ENCODE measurements at places on chromosomes 12 and 14.
A peak's percentile ranks its signal among the peaks of the same experiment; 100 is the strongest.

- DNase-seq: peak; percentile 53
These were observed 82.5 kb upstream of the EVL start for GRCh38 chr14:99982537-99983250.

GRCh38 chr14:55752580-55753390 lies 172.8 kb downstream of the KTN1 start:
- no peak for DNase-seq

GRCh38 chr14:68702135-68702534 lies 90.7 kb downstream of the ZFP36L1 start:
- no peak for DNase-seq

GRCh38 chr12:122052285-122052684 lies 26.3 kb upstream of the MLXIP start:
- DNase-seq: no peak

DNA sequence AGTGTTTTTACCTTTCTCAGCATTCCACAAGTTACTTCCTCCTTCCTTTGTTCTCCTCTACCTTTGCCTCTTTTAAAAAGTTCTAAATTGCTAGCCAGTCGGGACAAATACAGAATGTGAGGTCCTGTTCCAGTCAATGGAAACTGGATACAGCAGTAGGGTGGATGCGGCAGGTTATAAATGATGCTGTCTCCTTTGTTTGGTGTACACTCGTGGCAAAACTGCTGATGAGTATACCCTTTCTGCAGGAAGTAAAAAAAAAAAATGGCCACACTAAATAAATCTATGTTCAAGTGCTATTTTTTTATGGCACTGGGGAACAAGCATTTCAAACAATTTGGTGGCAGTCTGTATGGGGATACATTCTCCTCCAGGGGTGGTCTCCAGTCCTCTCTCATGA lies 27.5 kb downstream of the KLRK1 start:
- no peak for DNase-seq

DNA sequence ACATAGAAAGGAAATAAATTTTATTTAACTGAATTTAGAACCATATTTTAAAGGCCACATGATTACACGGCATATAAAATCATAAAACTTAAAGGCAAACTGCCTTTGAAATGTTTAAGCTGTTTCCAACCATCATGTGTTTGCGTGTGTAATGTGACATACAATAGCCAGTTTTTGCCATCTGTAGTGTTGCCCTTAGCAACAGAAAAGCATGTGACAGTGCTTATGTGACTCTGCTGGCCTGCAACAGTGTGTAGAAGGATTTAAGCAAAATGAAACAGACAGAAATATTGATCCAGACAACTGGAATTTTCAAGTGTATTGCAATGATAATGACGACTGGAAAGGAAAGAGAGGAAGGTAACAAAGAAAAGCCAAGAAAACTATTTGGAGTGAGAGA lies 49.5 kb downstream of the TSPAN19 start:
- DNase-seq: no peak

DNA sequence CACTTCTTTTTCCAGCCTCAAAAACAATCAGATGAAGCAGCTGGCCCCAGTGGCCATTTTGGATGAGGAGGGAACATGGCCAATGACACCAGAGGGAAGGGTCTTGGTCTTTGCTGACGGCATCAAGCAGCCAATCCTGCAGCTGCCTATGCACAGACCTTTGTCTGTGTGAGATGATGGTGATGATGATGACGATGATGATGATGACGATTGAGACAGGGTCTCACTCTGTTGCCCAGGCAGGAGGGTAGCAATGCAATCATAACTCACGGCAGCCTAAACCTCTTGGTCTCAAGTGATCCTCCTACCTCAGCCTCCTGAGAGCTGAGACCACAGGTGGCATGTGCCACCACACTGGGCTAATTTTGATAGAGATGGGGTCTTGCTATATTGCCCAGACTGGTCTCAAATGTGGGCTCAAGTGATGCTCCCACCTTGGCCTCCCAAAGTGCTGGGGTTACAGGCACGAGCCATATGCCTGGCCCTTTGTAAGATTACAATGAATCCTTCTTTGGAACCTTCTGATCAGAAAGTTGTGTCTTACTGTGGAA lies 26.5 kb upstream of the NCOR2 start:
- no peak for DNase-seq

Data from activated T-cell treated with anti-CD3 and anti-CD28 coated beads for 24 hours (primary cell).